CD4-positive, alpha-beta T cell treated with Interleukin-2 at 100 ng/mL for 4 hours (primary cell): ENCODE measurements at places on chromosomes 6 and 20.

GRCh38 chr20:32496811-32497533 lies 88.2 kb downstream of the NOL4L start:
- DNase-seq, result no peak

DNA sequence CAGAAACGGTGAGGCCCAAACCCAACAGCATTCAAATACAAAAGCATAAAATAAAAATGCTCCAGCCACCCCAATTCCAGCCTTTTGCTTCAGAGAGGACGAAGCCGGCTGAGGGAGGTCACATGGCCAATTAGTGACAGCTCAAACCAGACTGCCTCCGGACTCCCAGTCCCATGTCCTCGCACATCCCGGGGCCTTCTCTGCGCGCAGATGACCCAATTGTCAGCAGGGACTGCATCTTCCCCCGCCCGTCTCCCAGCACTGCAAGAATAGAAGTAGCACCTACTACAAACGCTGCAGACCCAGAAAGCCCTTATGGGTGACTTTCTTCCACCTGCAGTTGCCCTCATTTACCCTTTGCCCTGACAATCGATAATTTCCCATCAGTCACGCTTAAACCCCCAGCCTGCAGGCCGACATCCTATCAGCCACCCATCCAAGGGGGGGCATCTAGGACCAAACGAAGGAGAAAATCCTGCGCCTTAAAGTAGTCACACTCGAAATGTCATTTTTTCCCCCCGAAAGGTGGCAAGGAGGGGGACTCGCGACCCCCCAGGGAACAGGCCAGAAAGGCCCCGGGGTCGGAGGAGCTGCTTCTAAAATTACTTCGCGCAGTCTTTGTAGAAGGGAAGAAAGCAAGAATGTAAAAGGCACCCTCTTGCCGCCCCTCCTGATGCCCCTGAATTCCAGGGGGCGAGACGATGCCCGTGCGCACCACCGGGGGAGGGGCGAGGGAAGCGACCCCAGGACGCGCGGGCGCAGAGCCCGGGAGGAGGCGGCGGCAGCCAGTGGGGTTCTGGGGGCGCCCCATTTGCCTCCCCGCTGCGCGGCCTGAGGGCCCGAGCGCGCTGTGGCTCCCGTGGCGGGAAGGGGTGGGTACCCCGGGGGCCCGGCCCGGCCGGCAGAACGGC lies 792 bp downstream of the SLC23A2 start:
- DNase-seq, result peak; percentile 9

DNA sequence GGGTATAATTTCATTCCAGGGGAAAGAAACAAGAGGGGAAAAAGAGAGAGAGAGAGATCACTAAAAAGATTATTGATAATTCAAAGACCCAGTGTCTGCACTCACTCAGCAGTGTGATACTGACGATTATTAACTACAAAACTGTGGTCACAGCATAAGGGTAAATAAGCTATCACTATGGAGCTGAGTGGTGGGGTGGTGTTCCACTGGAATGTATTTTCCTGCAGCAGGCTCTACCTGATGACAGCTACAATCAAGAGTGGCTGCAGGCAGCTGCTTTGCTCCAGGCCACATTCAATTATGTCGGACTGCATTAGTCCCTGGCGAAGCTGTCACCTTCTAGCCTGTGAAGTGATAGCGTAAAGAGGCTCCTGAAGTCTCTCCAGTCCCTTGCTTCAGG lies 122.2 kb upstream of the TFAP2D start:
- no peak for DNase-seq

GRCh38 chr20:34532756-34533155 lies 16.5 kb downstream of the DYNLRB1 start:
- DNase-seq, result no peak

- DNase-seq, result no peak
These were observed 157.2 kb downstream of the ZDHHC14 start for GRCh38 chr6:157538168-157538567.

GRCh38 chr6:146153040-146153758 lies 124.3 kb downstream of the GRM1 start:
- DNase-seq, result no peak

GRCh38 chr6:38322138-38322537 lies 317.6 kb downstream of the BTBD9 start:
- DNase-seq, result no peak

GRCh38 chr6:151109869-151110575 lies 129.7 kb upstream of the AKAP12 start:
- DNase-seq, result no peak

- no peak for DNase-seq
These were observed 47.0 kb downstream of the CARMIL1 start for GRCh38 chr6:25326126-25326525.

GRCh38 chr6:14442242-14442641 lies 324.7 kb downstream of the CD83 start:
- DNase-seq, result no peak

DNA sequence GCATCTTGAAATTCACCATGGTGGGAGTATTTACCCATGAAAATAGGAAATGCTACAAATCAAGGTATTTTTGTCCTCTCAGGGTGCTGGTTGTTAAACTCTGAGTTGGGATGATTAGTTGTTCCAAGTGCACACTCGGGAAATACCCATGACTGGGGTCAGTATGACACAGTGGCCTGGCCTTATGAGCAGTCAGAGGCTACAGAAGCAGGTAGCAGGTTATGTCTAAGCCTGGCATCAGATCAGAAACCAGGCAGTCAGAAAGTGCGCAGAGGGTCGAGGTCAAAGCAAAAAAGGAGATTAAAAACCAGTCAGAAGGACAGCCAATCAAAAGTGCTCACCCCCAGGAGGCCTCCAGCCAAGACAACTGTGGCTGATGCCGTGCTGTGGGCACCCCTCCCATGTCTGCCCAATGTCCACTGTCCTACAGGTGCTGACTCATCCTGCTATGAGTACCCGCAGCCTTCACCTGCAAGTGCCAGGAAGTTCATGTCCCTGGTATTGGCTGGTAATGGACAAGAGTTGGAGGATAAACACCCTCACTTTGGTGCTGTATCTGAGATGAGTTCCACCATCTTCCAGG lies 117.4 kb upstream of the SLC24A3 start:
- DNase-seq, result no peak

DNA sequence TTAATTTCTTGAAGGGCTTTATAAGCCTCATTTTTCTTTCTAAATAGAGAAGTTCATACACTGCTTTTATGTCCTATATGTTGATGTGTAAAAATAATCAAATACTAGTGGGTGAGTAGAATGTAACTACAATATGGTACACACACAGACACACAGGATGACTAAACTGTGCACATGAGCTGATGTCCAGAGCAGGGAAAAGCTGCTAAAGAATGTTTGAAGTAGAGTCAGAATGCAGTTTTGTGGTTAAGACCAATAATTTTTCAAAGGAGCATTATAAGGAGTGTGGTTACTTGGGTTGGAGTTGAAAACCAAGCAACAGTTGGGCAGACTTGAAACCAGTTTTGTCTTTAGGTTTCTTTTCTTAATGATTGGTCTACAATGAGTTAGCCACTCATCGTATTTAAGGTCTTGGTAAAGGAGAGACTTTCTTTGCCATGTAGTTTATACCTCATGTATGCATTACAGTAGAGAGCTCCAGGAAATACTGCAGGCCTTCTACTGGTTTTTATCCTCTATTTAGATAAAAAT lies 196.6 kb downstream of the ESR1 start:
- DNase-seq, result no peak

DNA sequence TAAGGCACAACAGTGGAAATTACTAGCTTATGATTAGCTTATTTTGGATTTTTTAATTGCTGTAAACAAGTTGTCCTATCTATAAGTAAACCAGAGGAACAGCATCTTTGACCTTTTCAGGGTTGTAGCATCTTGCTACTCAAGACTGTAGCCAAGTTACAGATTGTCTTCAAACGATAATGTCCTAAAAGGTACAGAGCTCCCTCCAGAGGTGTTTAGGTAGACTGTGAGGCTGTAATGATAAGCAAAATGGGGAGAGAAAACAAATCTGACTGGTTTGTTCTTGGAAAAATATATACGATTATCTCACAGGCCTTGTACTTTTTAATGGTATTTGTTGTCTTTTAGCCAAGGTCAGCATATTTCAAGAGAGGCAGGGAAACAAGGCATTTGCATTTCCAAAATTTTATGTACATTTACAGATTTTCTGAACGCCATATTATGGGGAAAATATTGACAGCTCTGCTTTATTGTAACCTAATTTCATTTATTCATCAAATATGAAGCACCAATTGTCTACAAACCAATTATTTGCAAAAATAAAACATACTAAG lies 273.4 kb downstream of the MEI4 start:
- DNase-seq, result no peak

DNA sequence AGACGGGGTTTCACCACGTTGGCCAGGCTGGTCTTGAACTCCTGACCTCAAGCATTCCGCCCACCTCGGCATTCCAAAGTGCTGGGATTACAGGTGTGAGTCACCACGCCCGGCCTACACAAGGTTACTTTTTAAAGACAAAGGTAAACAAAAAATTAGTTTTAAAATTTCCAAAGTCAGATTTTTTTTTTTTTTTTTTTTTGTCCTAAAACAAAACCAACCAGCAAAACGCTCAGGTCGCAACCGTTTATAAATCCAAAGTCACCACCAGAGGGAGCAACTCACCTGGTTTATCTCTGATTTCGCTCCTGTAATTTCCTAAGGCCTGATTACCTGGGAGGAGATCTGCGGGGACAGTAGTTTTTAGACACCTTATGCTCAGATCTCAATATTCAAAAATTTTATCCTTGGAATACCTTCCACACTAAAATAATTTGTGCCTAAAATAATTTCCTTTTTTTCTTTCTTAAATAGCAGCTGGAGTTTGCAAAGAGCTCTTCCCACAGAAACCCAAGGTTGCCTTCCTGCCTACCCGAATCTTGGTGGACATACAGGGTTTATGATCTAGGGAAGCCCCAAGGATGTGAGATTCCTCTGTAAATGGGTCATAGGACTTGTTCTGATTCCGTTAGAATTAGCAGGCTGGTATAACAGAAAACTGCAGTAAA lies 19.8 kb upstream of the TREM1 start:
- peak; percentile 60 for DNase-seq

GRCh38 chr6:45480752-45481415 lies 103.2 kb upstream of the SUPT3H start:
- DNase-seq, result no peak

DNA sequence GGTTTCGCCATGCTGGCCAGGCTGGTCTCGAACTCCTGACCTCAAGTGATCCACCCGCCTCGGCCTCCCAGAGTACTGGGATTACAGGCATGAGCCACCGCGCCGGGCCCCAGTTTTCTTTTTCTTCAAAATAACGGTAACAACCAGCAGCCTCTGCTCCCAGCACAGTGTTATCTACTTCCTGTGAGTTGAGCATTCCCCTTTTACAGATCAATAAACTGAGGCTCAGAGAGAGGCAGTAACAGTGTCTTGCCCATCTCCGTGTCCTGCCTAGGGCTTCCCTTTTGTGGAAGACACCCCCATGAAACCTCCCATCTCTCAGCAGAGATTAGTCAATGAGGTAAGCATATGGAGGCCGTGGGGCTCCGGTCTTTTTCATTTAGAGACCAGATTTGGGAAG lies 29.6 kb downstream of the BPIFB1 start:
- no peak for DNase-seq

GRCh38 chr6:161035182-161035980 lies 43.8 kb downstream of the MAP3K4 start:
- no peak for DNase-seq

DNA sequence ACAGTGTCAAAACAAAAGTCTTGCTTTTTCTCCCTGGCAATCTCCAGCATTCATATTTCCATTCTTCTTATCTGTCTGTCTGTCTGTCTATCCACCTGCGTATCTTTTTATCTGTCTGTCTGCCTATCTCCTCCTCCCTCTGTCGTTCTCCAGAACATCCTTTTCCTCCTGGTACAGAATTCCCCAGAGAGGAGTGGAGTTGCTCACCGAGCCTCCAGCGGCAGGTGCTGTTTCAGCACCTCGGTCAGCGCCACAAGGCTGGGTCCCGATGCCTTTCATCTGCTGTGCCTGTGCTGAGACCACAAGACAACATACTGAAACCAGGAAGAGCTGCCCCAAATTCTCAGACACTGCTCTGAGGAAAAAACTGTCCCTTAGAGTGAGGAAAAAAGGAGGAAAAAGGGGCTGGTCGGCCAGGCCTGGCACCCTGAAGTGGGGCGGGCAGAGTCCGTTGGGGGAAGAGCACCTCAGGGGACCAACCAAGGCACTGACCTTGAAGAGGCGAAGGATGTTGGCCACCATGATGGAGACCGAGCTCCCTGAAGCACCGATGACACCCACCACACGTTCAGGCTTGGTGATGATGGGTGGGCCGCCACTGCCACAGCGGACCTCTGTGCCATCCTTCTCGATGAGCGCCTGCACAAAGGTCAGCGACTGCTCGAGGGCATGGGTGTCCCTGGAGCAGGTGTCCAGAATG lies 13.3 kb downstream of the GRM4 start:
- peak; percentile 6 for DNase-seq

- DNase-seq, result no peak
These were observed 148.5 kb downstream of the FOXC1 start for GRCh38 chr6:1758076-1758679.

GRCh38 chr6:119986934-119987549 lies 637.5 kb upstream of the MAN1A1 start:
- DNase-seq, result no peak

DNA sequence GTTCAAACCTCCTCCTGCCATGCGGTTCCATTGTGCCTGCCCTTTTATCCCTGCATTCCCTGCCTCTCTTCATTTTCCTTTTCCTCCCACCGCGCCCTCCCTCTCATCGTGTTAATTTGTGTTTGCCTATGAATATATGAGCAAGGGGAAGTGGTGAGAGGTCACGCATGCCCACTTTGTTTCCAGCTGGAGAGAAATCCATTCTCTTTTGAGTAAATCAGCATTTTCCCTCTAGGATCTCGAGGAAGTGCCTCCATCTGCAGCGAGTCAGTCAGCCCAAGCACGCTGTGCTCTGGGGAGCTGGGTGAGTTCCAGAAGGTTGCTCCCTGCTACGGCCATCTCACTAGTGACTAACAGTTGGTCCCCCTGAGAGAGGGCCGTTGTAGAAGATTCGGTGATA lies 42.9 kb downstream of the CDH26 start:
- DNase-seq, result no peak

DNA sequence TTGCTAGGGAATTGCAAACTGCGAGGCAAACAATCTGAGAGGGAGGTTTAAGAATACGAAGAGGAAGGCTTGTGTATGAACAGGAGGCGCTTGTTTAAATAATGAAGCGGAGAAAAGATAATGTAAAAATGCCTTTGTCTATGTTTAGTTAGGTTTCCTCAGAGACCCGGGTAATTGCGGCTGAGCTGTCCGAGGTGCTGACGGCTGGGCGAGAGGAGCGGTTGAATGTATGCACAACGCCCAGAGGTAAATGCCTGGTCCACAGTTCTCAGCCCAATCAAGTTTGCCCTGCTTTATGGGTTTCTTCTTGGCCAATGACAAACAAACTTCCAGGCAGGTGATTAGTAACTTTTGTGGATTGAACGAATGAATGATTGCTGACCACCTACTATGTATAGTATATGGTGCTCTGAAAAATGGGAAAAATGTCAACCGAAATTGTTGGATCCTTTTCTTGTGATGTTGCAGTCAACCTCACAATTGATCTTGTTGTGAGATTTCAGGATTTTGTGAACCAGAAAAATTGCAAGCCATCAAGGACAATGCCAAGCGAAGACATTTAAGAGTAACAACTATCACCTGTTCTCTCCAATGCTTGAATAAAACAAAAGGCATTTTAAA lies 38.3 kb upstream of the SLC32A1 start:
- peak; percentile 14 for DNase-seq
